ENCODE measurements at places on chromosomes 2 and 18.

- DNase-seq = no peak
Measured at GRCh38 chr2:59791004-59791618, 762.3 kb downstream of the BCL11A start.

DNA sequence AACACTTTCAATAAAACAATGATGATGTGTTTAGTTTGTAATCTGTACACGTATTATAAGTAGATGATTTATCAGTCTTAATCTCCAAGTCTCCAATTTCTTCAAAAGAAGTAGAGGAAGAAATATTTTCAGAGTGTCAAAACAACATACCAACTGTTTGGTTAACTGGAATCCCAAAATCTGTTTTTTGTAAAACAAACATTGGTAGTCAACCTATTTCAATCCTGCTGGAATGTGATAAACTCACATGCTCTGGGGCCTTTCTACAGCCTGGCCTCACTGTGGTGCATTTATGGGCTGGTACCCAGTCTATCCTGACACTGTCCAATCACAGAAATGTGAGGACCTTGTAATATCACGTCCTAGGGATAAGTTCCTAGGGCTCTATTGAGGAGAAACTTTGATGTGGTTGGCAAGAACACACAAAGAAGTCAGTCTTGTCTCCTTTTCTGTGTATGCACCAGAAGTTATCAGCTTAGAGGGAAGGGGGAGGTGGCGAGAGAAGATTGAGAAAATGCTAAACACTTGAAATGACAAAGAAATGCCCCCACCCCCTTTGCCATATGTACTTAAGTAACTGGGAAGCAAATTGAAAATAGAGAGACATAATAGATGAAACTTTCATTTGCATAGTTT is 47.2 kb downstream of the PRKRA start:
- DNase-seq = no peak

DNA sequence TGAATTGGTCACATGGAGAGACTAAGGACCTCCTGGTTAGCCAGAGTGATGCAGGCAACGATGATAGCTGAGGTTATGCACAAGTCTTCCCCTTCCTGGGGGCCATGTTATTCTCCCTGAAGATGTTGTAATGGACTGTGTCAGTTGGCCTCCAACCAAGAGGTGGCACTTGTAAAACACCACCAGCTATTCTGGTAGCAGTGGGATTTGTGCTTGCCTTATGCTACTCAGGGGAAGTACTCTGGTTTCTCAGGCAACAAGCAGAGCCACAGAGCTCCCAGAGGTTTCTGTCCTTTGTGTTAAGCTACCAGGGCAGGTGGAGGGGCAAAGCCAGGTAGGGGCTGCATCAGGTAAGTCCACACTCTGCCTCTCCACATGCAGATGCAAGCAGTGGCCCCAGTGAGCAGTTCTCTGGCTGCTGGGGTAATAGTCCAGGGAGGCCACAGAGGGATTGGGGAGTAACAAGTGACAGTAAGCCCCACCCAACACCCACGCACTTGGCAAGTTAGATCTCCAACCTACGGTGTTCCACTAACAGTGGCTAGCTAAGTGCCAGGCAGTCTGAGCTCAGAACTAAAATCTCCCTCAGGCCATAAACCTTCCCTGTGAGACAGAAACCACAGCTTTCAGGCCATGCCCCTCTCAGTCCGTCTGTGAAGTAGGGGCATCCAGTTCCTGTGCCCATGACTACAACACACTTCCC is 99.7 kb downstream of the RND3 start:
- no peak for DNase-seq

GRCh38 chr2:8364668-8365067 is 317.2 kb upstream of the ID2 start:
- no peak for DNase-seq

- no peak for DNase-seq
Measured at GRCh38 chr2:60226943-60227342, 326.5 kb downstream of the BCL11A start.

GRCh38 chr2:20122864-20123263 is 71.4 kb upstream of the LAPTM4A start:
- DNase-seq = no peak

Measured in stimulated activated CD4-positive, alpha-beta T cell treated with anti-CD3 and anti-CD28 coated beads, TNF-alpha, amount 100 ng/mL, for 48 hours (primary cell).